ENCODE measurements at places on chromosomes 5 and 9.

- DNase-seq = no peak
Observed at GRCh38 chr9:126667190-126668055, 53.7 kb downstream of the LMX1B start.

DNA sequence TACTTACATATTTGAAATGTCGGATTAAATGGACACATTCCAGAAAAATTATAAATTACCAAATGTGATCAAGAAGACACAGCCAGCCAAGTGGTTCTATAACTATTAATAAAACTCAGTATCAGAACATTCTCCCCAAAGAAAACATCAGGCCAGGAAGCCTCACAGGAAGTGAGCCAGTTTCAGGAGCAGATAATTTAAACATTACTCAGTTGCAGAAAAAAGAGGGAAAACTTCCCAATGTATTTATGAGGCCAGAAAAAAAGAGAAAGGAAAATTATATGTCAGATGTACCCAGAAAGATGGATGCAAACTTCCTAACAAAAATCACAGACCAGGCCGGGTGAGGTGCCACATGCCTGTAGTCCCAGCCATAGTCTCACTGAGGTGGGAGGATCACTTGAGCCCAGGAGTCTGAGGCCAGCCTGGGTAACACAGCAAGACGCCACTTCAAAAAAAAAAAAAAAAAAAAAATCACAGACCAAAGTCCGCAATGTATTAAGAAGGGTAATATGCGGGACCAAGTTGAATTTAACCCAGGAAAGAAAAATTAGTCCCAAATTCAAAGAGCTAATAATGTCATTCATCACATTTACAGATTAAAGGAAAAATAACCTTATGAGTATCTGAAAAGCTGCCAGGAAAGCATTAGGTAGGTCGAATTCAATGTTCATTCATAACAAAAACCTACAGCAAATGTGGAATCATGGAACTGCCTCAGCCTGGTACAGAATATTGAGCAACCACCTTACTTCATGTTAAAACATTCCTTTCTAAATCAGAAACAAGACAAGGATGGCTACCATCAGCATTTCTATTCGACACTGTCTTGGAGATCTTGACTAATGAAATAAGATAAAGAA is 37.2 kb upstream of the NRARP start:
- no peak for DNase-seq

DNA sequence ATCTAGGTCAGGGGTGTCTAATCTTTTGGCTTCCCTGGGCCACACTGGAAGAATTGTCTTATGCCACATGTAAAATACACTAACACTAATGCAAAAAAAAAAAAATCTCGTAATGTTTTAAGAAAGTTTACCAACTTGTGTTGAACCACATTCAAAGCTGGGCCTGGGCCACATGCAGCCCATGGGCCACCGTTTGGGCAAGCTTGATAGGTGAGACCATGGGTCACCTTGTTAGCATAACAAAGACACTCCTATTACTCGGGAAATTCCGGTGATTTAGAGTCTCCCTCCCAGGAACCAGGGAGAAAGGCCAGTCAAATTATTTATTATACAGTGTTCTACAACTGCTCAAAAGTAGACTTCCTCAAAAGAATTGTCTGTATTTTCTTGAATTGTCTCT is 12.7 kb downstream of the RECK start:
- no peak for DNase-seq

GRCh38 chr5:132840313-132840712 is 9.9 kb upstream of the SHROOM1 start:
- no peak for DNase-seq

DNA sequence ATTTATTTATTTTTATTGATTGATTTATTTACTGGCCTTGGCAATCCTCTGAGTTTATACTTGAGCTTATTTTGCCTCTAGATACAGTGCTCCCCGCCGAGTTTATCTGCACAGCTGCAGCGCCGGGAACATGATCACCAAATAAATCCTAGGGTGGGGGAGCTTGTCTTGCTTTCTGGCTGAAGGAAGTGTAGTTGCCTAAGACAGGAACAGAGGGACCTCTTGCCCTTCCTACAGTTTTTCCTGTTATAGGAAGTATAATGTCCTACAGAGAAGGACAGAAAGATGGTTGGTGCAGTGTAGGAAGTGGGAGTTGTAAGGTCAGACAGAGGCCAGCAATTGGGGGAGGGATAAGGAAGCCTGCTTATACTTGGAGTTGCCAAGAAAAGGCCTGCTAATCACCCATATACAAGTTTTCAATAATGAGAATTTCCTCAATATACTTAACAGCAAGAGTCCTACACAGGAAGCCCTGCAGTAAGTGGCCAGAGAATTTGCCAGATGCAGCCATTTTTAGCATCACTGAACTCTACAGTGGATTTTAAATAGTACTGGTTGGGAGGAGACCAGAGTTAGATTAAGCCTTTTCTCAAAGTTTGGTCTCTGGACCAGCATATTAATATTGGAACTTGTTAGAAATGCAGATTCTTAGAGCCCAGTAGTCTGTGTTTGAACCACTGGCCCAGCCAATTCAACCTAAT is 7.7 kb downstream of the AOPEP start:
- DNase-seq = no peak

GRCh38 chr5:175579742-175580432 is 78.0 kb upstream of the HRH2 start:
- DNase-seq = no peak

Data from GM12865 (cell line).